ENCODE measurements at places on chromosomes 1 and 21.

GRCh38 chr1:53415432-53415831, 43.8 kb upstream of the DMRTB1 start:
- H3K4me3 ChIP-seq = no peak overlapping the region
- no peaks in the 10 kb centered on the region for H3K36me3 ChIP-seq
- H3K27ac ChIP-seq = no peak overlapping the region
- no peaks in the 10 kb centered on the region for H3K4me1 ChIP-seq
- no peak for DNase-seq

- no peaks in the 10 kb centered on the region for H3K27me3 ChIP-seq
- H3K36me3 ChIP-seq = no peaks in the 10 kb centered on the region
- peaks cover 21% of the 10 kb centered on the region for H3K4me1 ChIP-seq
- peak overlapping the region; percentile 59 for H3K27ac ChIP-seq
Observed at GRCh38 chr1:164748253-164748899, 189.4 kb downstream of the PBX1 start.

GRCh38 chr1:103461161-103462105, 64.1 kb upstream of the RNPC3 start:
- no peak overlapping the region for H3K4me3 ChIP-seq
- no peak overlapping the region for H3K27ac ChIP-seq
- no peaks in the 10 kb centered on the region for H3K27me3 ChIP-seq
- DNase-seq = no peak
- no peaks in the 10 kb centered on the region for H3K36me3 ChIP-seq
- no peaks in the 10 kb centered on the region for H3K4me1 ChIP-seq

DNA sequence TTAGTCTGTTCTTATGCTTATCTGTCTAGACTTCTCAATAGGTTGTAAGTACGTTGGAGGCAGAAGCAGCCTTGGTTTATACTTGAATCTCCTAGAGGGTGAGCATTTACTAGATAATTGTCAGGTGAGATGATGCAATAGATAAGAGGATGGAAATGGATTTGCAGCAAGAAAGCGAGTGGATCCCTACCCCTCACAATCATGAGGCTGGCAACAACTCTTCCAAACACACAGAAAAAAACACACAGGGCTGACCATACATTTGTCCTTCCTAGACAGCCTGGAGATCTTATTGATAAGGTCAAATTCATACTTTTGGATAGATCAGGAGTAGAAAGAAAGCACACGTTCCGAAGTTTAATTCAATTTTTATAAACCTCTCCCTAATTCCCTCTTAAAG, 481.4 kb upstream of the CAMK1G start:
- no peaks in the 10 kb centered on the region for H3K4me1 ChIP-seq
- no peak overlapping the region for H3K27ac ChIP-seq
- no peaks in the 10 kb centered on the region for H3K36me3 ChIP-seq
- no peak overlapping the region for H3K4me3 ChIP-seq
- no peaks in the 10 kb centered on the region for H3K27me3 ChIP-seq
- no peak for DNase-seq

DNA sequence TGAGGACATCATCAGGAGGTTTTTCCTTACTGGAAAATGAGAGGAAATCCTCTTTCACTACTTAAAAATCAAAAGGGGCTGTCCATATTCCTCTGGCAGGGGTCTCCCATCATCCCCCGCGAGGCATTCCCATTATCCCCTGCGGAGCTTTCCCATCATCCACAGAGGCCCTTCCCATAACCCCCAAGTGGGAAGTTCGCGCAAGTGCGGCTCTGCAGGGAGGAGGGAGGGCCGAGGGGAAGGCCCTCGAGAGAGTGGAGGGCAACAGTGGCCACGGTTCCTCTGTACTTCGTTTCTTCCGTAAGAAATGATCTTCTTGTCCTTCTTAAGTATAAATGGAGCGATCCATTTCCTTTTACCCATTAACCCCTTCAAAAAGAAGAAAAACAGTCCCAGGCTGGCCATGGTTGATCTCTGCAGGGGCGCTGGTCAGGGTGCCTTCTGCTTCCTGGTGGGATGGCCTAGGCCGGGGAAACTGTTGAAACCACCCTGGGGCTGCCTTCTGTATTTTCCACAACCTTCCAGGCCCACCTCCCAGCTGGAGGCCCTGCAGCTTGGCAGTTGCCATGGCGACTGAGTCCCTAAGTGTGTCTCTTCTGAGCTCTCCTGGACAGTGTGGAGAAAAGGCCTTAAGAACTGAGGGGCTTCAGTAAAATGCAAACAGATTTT, 3.6 kb upstream of the RSPH1 start:
- H3K27me3 ChIP-seq = no peaks in the 10 kb centered on the region
- peak; percentile 51 for DNase-seq
- H3K4me3 ChIP-seq = no peak overlapping the region
- H3K36me3 ChIP-seq = no peaks in the 10 kb centered on the region
- no peak overlapping the region for H3K27ac ChIP-seq

DNA sequence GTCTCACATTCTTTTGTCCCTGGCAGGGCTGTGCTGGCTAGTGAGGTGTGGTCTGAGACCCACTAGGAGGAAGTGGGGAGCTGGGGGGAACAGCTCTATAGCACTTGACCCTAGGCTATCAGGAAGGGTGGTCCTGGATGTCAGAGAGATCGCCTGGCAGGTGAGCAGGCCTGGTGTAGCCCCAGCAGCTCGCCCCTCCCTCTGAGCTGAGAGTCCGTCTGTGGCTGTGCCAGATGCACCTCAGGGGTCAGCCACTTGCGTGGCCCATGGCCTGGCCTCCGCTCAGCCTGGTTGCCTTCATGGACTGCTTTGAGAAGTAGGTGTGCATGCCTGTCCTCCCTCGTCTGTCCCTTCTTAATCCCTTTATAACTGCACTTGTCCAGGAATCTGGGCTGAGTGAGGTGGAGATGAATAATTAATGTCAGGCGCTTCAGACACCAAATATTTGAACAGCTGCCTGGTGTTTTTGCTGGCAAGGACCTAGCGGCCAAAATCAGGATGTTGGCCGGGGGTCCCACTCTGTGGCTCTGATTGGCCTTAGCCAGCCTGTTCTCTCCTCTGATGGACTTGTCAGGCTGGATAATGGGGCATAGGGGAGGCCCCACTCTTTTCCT, 30.5 kb downstream of the TMEM53 start:
- no peak overlapping the region for H3K27ac ChIP-seq
- no peak overlapping the region for H3K4me3 ChIP-seq
- no peak for DNase-seq
- H3K27me3 ChIP-seq = no peaks in the 10 kb centered on the region
- no peaks in the 10 kb centered on the region for H3K4me1 ChIP-seq
- H3K36me3 ChIP-seq = peaks cover 99% of the 10 kb centered on the region

- no peak for DNase-seq
- H3K4me3 ChIP-seq = no peak overlapping the region
- H3K4me1 ChIP-seq = no peaks in the 10 kb centered on the region
Observed at GRCh38 chr1:8356256-8357209, 38.6 kb downstream of the SLC45A1 start.

DNA sequence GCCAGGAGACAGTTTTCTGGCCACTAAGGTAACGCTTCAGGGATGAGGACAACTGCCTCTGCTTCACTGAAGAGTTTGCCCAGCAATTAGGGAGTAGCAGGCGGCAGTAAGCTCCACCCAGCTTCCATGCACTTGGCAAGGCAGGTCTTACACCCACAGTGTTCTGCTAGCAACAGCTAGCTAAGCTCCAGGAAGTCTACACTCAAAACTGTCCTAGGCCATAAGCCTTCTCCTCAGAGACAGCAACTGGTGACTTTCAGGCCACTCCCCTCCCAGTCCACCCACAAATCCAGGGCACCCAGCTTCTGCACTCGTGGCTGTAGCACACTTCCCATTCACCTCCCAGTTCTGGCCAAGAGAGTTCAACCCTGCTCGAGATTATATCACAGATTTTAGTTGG, 47.3 kb downstream of the KMO start:
- no peaks in the 10 kb centered on the region for H3K4me1 ChIP-seq
- no peak for DNase-seq
- no peaks in the 10 kb centered on the region for H3K27me3 ChIP-seq
- no peak overlapping the region for H3K4me3 ChIP-seq

- DNase-seq = no peak
- no peak overlapping the region for H3K4me3 ChIP-seq
- no peaks in the 10 kb centered on the region for H3K36me3 ChIP-seq
- H3K27ac ChIP-seq = no peak overlapping the region
- no peaks in the 10 kb centered on the region for H3K4me1 ChIP-seq
Observed at GRCh38 chr1:52937433-52938182, 10.5 kb downstream of the SCP2 start.

DNA sequence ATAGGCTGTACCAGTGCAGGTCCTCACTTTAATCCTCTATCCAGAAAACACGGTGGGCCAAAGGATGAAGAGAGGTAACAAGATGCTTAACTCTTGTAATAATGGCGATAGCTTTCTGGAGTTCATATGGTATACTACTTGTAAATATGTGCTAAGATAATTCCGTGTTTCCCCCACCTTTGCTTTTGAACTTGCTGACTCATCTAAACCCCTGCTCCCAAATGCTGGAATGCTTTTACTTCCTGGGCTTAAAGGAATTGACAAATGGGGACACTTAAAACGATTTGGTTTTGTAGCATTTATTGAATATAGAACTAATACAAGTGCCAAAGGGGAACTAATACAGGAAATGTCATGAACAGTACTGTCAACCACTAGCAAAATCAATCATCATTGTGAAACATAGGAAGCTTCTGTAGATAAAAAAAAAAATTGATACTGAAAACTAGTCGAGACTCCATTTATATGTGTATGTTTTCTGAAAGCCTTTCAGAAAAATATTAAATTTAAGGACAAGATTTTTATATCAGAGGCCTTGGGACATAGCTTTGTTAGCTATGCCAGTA, 7.0 kb downstream of the SOD1 start:
- H3K36me3 ChIP-seq = peaks cover 64% of the 10 kb centered on the region
- DNase-seq = no peak
- no peak overlapping the region for H3K27ac ChIP-seq

DNA sequence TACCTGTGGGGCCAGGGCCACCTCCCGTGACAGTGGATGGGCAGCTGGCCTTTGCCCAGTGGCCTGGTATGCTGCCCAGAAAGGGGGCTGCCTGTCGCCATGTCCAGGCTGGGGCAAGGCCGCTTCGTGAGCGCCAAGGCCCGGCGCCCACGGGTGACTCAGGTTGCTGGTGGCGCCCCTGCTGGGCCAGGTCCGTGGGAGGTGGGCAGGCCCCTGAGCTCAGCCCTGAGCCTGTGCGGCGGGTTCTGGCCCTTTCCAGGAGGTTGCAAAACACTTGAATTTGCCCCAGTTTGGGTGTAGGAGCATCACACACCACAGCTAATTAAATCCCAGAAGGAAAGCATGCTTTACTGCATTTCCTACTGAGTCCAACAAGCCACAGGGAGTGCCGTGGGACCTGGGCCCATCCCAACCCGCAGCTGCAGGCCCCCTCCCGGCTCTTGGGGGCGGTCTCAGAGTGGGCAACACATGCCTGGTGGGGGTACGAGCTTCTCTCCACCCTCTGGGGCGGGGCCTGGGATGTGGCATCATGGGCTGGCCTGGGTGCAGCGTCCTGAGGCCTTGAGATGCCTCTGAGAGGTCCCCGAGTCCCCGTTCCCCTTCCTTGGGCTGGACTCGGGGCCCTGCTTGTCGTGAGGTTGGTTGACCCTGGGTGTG, 159.8 kb downstream of the PEX14 start:
- H3K27me3 ChIP-seq = no peaks in the 10 kb centered on the region
- peaks cover 73% of the 10 kb centered on the region for H3K4me1 ChIP-seq
- peak; percentile 87 for DNase-seq

DNA sequence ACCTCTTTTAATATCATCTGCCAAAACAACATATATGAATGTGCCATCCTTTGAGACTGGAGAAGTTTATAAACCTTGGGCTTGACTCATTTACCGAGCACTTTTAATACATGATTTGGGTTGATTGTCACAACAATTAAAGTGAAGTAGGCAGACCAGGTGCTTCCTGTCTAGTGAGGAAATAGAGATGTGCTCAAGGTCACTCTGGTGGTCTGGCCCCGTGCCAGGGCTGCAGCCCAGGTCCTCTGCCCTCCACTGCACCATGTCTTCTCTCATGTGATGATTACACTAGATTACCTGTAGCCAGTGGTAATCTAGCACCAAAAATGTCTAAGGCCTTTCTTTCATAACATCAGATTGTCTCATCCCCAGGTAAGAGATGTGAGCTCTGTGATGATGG, 61.8 kb upstream of the LAMC2 start:
- H3K27ac ChIP-seq = no peak overlapping the region
- DNase-seq = no peak
- H3K4me3 ChIP-seq = no peak overlapping the region
- H3K36me3 ChIP-seq = peaks cover 83% of the 10 kb centered on the region

- DNase-seq = no peak
- no peak overlapping the region for H3K4me3 ChIP-seq
- H3K4me1 ChIP-seq = no peaks in the 10 kb centered on the region
- no peaks in the 10 kb centered on the region for H3K36me3 ChIP-seq
- no peaks in the 10 kb centered on the region for H3K27me3 ChIP-seq
Observed at GRCh38 chr1:100443811-100444571, 91.7 kb downstream of the CDC14A start.

DNA sequence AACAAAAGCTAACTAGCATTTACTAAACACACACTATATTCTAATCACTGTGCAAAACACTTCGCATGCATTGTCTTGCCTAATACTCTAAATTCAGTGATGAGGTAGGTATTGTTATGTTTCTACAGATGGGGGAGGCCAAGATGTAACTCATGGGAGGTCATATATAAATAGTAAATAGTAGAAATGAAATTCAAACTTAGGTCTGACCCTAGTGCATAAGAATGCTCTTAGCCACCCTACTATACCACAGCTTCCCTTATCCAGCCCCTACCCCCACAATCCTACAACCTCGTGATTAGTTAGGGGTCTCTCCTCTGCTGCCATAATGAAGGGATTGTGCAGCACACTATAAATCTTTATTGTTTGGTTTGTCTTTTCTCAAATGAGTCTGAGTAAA, 3.3 kb downstream of the PFDN2 start:
- H3K4me1 ChIP-seq = peaks cover 47% of the 10 kb centered on the region
- no peak overlapping the region for H3K27ac ChIP-seq
- H3K36me3 ChIP-seq = peaks cover under 1% of the 10 kb centered on the region
- no peak for DNase-seq
- H3K27me3 ChIP-seq = no peaks in the 10 kb centered on the region

- H3K4me3 ChIP-seq = no peak overlapping the region
- no peak overlapping the region for H3K27ac ChIP-seq
- DNase-seq = no peak
- H3K27me3 ChIP-seq = no peaks in the 10 kb centered on the region
Observed at GRCh38 chr1:94382201-94382600, 36.0 kb upstream of the ABCD3 start.

DNA sequence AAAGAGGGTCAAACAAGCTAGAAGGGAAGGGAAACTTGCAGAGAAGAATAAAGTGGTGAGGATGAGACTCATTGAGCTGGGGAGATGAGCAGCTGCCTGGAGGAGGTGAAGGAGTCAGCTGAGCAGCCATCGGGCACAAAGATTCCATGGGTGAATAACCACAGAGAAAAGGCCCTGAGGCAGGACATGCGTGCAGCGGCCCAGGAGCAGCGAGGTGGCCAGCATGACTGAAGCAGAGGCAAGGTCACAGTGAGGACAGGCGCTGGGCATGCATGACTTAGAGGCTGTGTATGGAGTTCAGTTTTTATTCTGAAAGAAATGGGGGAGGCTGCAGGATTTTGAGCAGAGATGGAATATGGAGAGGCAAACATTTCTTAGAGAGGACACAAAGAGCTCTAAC, 24.9 kb downstream of the OLFML2B start:
- H3K27ac ChIP-seq = no peak overlapping the region
- no peak for DNase-seq
- peaks cover 35% of the 10 kb centered on the region for H3K4me1 ChIP-seq
- no peaks in the 10 kb centered on the region for H3K27me3 ChIP-seq
- peaks cover 53% of the 10 kb centered on the region for H3K36me3 ChIP-seq
- no peak overlapping the region for H3K4me3 ChIP-seq
